Left cardiac atrium (tissue), 4 donors: ENCODE measurements at places on chromosomes 6 and 20. TPM values are rescaled to one million over a fixed set of nuclear protein-coding genes. Genes with fewer than 3 reads are reported as not detected.

Gene MYCT1
- 13.4 TPM for total RNA-seq

Gene GHRH
- total RNA-seq: 4.2 TPM

Gene KCNS1
- total RNA-seq: 0.21 TPM

Gene IPCEF1
- total RNA-seq: 1.2 TPM

Gene RAB23
- total RNA-seq: 13.8 TPM

GRCh38 chr6:87736809-87737540 lies 34.9 kb upstream of the AKIRIN2 start:
- no peak for DNase-seq

DNA sequence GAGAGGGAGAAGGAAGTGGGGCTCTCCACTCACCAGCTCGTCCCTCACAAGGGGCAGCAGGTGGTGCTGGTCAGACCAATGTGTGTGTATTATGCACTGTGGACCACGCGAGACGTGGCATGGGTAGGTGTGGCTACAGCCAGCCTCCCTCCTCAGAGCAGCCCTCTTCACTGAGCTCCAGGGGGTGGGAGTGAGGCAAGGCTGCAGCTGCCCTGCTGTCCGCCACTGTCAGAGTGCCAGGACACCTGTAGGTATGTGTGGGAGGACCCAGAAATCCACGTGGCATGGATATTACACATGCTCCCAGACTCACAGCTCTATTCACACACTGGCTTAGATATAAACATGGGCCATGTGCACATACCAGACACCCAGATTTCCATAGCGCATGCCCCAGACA lies 90.3 kb downstream of the VEGFA start:
- DNase-seq: peak; percentile 18

DNA sequence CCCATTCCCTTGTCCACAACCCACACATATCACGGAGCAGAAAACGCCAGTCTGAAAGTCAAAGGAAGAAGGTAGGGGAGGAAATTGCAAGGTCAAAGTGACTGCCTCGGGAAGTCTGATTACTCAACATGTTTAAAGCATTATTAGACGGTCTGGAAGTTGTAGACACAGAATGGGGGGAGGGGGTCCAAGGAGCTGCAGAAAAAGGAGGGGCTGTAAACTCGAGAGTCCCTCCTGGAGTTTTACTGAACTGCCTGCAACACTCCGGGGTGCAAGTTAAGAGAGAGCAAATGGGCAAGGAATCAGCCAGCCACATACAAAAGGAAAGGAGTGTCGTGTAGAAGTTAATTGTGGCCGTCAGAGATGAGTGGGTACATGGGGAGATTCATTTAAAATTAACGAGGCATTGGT lies 417.7 kb upstream of the JARID2 start:
- DNase-seq: no peak

DNA sequence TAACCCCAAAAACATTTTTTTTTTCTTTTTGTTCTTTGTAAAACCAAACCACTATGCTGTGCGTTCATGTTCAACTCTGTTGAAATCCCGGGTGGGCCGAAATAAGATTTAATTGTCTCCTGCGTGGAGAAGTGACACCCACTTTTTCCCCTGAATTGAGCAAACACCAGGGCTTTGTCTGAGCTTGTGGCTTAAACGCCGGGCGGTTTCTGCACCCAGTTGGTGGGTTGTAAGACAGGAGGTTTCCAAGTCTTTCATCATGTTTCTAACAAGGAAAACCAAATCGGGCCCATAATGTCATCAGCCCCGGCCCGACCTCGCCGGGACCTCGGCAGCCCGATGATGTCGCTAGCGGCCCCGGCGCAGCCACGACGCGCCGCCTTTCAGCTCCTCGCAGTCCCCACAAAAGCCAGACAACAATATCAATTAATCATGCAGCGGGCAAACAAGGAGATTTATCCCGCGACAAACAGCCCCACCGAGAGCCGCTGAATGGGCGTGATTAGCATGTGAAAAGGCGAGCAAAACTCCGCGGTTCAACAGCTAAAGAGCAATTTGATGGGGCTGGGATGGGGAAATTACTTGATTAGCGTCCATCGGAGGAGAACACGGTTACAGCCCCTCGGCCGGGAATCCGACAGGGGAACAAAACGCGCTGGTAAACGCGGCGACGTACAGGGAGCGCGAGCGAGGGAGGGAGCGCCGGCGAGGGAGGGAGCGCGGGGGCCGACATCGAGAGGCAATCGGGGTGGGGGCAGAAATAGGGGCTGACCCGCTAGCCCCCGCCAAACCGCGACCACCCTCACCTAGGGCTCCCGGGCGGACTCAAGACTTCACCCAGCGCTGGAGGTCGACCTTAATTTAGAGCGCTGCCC lies 5.3 kb downstream of the LINC00237 start:
- no peak for DNase-seq

GRCh38 chr6:11389977-11390376 lies 147.6 kb upstream of the TMEM170B start:
- DNase-seq: no peak

DNA sequence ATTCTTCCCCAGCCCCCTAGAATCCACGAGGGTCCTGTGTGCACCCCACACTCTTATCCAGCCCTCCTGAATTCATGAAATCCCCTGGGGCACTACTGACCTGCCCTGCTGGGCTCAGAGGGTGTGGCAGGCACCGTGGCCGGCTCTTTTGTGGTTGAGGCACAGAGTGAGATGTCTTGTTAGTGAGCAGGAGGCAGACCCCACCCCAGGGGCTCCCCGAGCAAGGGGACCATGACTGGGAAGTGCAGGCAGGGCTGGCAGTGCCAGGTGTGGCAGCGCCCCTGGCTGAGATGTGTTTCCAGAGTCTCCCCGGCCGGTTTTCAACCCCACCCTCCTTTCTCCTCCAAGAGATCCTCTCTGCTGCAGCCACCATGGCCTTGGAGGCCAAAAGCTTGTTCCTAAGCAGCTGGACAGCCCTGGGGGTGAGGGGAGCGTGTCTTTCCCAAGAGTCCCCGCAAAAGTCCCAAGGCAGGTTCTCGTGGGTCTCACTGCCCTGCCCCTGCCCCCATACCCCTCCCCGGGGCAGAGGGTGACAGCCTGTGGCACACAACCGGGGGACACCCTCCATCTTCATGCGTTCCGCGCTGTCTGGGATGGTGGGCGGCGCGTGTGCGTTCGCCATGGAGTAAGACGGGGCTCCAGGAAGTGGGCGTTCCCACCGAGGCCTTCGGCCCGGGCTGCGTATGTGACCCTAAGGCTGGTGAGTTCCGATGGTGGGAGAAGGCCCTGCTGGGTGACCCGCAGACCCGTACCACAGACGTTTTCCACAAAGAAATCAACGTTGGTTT lies 208.9 kb downstream of the TAF4 start:
- DNase-seq: no peak

DNA sequence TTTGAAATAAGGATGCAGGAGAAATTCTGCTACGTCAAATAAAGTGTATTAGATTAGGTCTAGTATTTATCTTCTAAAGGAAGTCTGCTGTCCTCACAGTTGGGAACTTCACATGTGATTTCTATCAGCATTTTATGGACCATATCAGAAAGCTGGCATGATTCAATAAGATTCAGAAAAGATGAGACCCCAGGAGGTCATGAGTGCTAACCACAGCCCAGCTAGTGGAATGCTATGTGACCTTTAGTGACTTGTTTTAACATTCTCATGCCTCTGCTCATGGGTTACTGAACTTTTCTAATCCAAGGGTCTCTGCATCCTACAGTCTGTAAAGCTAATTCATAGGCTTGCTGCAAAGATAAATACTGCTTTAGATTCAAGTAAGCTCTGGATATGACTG lies 150.1 kb downstream of the GMPR start:
- DNase-seq: no peak

DNA sequence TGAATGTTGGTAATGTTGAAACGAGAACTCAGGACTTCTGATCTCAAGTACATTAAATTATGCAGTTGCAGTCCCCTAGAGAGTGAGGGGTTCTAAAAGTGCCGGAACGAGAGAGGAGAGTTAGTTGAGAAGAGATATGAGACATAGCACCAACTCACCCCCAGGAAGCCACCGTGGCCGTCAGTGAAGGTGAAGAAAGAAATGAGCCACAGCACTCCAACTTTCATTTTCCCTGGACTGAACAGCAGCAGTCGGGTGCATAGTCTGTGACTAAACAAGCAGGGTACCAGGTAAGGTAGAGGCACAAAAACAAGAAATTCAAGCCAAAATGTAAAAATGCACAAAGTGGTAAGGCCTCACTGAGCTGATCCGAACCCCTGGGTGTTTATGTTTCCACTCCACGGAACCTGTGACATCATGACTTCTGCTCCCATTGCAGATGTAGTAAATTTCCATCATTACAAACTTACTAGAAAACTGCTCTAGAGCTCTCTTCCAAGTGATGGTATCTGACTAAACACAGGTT lies 13.2 kb downstream of the ADGRF1 start:
- no peak for DNase-seq

GRCh38 chr6:156347656-156348055 lies 429.5 kb upstream of the ARID1B start:
- peak; percentile 27 for DNase-seq

GRCh38 chr6:44580901-44581300 lies 193.4 kb downstream of the CDC5L start:
- no peak for DNase-seq

DNA sequence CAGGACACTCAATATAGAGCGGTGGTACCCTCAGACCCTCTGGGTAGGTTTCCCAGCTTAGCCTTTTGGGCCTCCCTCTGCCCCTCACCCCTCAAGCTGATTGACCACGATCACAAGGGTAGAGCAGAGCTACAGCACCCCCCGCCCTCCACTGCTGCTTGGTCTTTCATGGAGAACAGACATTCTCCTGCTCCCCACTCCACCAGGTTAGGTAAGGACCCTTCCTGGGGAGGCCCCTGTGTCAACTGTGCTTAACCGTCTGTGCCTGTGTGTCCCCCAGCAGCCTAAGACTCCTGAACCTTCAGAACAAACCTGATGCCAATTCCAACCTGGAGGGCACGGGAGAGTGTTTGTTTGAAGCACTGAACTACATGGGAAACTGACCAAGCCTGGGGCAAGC lies 11.8 kb downstream of the MYH7B start:
- no peak for DNase-seq

GRCh38 chr6:24910961-24911725 lies 24.6 kb downstream of the RIPOR2 start:
- DNase-seq: peak; percentile 73

DNA sequence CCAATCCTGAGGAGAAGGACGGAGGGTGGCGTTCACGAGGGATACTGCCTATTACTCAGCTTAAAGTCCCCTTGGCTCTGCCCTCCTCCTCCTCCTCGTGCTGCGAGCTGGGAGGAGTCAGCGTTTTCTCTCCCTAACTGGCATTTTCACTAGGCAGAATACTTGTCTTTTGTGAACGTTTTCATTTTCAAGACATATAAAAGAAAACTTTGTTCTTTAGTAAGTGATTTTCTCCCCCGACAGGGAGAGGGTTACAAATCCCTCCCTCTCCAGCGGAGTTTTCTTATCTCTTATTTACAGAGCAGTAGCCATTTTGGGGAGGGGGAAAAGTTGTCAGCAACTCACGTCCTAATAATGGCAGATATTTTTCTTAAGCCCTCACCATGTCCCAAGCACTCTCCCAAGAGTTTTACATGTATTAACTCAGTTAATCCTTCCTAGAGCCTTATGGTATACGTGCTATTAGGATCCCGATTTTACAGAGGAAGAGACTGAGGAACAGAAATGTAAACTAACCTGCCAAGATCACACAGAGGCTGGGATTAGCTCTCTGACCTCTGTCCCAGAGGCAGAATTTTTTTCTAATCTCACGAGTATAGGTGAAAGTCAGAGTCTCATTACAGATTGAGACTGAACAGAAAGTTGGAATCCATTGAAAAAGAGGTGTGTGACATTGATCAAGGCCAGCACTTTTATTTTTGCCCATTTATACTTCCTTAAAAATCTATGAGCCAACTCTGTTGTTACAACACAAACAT lies 30.0 kb upstream of the ZNF217 start:
- DNase-seq: peak; percentile 74

- DNase-seq: no peak
Measured at GRCh38 chr6:107638493-107638892, 148.6 kb downstream of the SOBP start.

- DNase-seq: no peak
Measured at GRCh38 chr20:52731093-52731492, 241.1 kb upstream of the TSHZ2 start.

DNA sequence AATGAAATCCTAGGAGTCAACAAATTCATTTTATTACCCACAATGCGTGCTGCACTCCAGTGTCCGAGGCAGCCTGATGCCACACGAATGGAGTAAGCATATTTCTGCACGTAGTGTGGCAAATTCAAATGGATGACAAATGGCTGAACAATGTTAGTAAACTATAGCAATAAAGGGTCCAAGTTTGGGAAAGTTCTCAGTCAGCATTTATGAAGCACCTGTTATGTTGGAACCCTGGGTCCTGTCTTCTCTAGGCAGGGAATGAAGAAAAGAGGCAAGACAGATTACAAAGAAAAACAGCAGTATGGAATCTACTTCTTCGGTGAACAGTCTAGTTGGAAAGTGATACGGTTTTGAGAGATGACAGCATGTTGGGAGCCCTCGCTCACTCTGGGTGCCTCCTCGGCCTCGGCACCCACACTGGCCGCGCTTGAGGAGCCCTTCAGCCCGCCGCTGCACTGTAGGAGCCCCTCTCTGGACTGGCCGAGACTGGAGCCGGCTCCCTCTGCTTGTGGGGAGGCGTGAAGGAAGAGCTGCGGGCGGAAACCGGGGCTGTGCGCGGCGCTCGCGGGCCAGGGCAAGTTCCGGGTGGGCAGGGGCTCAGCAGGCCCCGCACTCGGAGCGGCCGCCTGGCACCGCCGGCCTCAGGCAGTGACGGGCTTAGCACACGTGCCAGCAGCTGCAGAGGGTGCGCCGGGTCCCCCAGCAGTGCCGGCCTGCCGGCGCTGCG lies 4.8 kb upstream of the RANBP9 start:
- no peak for DNase-seq

GRCh38 chr6:43504756-43505593 lies 5.2 kb downstream of the LRRC73 start:
- DNase-seq: no peak

DNA sequence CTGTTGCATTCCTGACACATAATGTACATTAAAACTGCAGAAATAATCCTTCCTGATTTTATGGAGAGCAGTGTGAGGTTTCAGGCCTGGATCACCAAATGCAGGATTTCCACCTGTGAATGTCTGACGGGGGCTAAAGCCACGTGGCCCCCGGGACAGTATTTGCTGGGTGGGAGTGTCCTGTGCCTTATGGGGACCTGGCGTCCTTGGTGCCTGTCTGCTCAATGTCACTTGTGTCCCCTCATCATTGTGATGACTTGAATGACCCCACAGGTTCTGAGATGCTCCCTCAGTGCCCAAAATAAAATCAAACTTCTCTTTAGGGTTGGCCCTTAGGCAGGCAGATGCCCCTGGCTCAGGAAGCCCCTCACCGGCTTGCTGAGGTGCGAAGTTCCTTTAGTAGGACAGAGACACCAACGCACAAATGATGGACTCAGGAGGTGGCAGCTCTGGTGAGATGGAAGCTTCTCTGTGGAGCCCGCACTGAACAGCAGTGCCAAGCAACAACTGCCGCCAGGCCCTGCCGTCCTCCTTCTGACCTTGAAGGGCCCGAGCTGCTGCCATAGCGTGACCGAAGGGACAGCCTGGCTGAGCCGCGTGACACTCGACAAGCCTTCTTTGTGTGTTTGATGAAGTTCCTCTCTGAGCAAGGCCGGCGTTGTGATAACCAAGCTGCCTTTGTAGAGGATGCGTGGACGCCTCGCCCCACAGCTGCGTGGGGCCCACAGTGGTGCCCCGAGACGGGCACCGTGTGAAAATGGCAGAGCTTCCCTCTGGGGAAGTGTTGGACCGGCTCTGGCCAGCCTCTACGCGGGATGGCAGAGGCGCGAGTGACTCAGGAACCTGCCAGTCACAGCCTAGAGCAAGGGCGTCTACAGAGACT lies 30.9 kb downstream of the FRMD1 start:
- DNase-seq: no peak

- no peak for DNase-seq
Measured at GRCh38 chr6:147054871-147055270, 149.3 kb upstream of the STXBP5 start.
